ENCODE measurements at places on chromosomes 6 and 20.

- DNase-seq = no peak
Measured at GRCh38 chr20:54054516-54054915, 15.9 kb downstream of the BCAS1 start.

DNA sequence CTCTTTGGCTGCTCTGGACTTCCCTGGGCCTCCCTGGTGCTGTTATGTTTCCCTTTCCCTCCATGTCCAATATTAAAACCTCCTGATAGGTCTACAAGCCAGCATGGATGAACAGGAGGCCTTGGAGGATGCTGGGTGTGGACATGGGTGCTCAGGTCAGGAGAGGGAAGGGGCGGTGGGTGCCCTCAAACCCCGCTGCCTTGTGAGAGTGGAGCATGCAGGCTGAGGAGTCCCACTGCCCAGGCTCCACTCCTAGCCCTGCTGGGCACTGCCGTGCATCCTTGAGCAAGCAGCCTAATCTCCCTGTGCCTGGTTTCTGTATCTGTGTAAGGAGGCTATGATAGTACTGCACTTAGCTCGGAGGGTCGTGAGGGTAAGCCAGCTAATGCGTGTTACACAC lies 18.4 kb upstream of the CCDC167 start:
- DNase-seq = no peak

DNA sequence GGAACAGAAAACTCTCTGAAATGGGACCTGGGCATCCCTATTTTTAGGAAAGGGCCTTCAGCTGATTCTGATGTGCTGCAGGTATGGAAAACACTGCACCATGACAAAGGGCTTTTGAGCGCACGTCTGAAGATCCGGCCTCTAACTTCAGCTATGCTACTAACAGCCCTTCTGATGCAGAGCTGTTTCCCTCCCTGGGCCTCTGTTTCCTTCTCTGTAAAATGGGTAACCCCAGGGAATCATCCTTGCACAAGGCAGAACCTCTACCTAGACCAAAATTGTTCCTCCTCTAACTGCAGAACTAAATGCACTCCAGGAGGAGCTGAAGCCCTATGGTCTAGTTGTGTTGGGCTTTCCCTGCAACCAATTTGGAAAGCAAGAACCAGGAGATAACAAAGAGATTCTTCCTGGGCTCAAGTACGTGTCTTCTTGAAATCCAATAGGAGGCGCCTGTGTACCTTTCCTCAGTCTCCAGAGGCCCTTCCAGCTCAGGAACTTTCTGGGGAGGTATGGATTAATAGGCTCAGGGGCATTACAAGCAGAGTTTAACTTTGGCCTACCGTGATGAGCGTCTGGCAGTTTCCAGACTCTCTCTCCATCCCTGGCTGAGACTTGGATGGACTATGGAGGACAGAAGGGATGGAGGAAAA lies 5.9 kb downstream of the GPX5 start:
- DNase-seq = no peak

- DNase-seq = no peak
Measured at GRCh38 chr6:88529726-88530125, 363.6 kb upstream of the CNR1 start.

GRCh38 chr6:52595000-52595795 lies 18.3 kb upstream of the TRAM2 start:
- no peak for DNase-seq

GRCh38 chr6:18845896-18846295 lies 458.7 kb downstream of the RNF144B start:
- DNase-seq = no peak

DNA sequence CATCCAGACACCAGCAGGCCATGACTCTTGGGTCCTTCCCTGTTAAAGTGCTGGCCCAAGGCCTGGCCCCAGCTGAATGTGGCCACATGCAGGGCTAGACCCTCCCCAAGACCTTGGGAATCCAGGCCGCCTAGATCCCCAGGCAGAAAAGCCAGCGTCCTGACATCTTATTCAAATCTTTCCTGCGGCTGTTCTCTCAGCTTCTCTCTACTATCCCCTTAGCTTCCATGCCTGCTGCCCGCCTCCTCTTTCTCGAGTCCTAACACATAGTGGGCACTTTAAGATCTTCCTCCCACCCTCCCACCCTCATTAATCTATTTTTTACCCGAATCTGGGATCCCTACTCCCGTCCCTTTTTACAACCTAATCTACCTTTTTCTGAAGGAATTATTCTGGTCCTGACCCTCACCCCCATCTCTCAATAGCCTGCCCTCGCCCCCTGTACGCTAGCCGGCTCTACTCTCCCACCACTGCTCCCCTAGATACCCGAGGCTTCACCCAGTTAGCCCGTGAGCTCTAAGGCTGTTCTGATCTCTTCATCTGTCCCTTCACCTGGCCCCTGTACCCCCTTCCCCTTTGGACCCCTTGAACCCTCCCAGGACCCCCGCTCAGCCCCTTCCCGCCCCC lies at the start of gene CCHCR1:
Gene CCHCR1 (minus strand): TSS at position 290 of the 627 bp plus-strand sequence. CDS start 202 bp downstream, at position 88.
- no peak for DNase-seq

DNA sequence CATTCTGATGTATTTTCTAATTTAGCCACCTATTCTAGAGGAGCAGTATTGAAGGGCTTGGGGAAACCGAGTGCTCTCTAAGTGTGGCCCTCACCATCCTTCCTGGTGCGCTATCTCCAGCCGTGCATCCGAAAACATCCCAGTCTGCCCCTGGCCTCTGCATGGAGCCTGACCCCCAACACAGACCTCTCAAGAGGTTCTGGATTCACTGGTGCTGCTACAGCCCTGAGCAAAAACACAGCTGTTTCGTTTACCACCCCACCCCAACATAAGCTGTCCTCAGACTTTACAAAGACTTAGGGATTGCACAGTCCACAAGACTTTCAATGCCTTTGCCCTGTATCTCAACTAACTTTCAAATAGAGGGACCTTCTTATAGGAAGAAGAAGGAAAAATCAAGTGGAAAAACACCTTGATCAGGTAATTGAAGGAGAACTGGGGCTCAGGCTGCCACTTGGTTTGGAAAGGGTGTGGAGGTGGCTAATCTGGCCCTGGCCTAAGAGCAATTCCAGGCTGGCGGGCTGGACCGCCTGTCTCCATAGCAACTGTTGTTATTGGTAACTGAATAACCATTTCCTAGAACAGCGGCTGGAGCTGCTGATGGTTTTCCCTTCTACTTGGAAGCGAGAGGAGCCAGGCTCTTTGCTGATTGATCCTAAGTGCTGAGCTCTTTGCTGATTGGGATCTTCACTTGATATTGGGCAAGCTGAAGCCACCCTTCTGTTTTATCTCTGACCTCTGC lies 90.2 kb upstream of the TOX2 start:
- no peak for DNase-seq

- DNase-seq = no peak
Measured at GRCh38 chr6:43185391-43185985, 3.5 kb downstream of the CUL9 start.

DNA sequence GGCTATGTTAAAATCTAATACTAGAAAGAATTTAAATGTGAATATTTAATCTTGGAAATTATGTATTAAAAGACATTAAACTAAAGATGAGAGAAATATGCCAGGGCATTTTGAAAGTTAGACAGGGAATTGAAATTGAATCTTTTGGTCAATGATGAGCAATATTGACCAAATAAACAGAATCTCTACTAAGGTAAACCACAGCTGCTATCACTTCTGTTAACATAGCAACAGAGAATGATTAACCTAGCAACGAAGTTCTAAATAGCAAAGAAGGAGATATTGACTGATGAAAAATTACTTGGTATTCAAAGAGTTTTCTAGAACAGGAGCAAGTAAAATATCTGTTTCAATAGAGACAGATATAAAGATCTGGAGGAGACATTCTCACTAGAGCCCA lies 45.2 kb upstream of the RSPO3 start:
- DNase-seq = no peak

DNA sequence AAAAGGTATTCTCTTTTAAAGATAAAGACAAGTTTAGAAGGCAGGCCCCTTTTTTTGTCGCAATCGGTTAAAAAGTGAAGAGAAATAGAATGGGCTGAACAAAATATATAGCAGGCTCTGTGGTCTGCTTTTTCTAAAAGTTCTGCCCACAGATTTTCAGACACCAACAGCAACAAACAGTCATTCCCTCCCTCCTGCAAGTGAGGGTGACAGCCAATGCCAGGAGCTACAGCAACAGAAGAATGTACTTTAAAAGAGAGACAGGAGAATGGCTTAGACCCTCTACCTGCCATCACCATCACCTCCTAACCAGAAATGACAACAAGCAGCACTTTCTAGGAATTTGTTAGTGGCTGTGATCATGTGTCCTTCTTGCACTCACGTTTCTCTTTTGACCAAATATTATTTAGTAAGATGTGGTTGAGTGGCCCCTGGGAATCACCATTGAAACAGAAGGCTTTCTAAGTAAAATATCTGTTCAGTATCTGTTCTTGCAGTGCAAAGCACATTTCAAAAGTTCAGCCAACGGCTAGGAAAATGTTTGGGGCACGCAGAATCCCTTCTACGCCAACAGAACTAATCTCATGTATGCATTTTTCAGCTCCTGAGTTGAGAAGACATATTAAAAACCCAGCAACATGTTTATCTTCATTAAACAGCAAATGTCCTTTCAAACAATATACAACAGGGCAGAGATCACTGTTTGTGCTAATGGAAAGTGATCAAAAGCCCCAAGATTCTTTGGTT lies 248.5 kb downstream of the ATXN1 start:
- no peak for DNase-seq

GRCh38 chr20:43751167-43752050 lies 24.6 kb upstream of the GTSF1L start:
- DNase-seq = peak; percentile 52

- no peak for DNase-seq
Measured at GRCh38 chr6:86526238-86526637, 411.1 kb upstream of the HTR1E start.

DNA sequence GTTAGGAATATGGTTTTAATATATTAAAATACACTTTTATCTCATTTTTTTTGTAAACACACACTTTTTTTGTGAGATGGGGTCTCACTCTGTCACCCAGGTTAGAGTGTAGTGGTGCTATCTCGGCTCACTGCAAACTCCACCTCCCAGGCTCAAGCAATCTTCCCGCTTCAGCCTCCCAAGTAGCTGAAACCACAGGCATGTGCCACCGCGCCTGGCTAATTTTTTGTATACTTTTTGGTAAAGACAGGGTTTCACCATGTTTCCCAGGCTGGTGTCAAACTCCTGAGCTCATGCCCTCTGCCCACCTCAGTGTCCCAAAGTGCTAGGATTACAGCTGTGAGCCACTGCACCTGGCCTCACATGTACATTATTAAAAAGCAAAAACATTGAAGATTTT lies 10.8 kb downstream of the IPCEF1 start:
- DNase-seq = no peak

GRCh38 chr6:169081248-169081647 lies 172.4 kb downstream of the THBS2 start:
- no peak for DNase-seq

GRCh38 chr6:79066828-79067227 lies 11.2 kb downstream of the PHIP start:
- no peak for DNase-seq

GRCh38 chr6:80145509-80145908 lies 39.0 kb downstream of the BCKDHB start:
- DNase-seq = no peak

DNA sequence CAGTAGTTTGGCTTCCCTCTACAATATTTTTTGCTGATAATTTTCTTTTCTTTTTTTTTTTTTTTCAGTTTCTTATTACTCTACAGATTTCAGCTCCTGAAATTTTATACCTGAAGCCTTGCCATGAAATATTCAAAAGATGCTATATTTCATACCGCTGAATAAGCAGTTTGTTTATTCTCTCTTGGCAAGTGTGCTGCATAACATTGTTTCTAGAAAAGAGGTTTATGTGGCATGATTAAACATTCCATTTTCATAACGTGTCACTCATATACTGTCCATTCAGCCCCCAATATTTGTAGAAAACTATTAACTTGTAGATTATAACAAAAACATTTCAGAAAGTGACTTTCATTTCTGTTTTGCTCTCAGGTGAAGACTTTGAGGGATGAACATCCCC lies 174.4 kb upstream of the NOX3 start:
- no peak for DNase-seq

GRCh38 chr6:63452125-63452524 lies 120.2 kb upstream of the LOC128125822 start:
- DNase-seq = no peak

GRCh38 chr20:39214828-39215227 lies 252.7 kb downstream of the DHX35 start:
- DNase-seq = no peak

GRCh38 chr6:67634199-67634598 lies 1000.9 kb upstream of the ADGRB3 start:
- DNase-seq = no peak

DNA sequence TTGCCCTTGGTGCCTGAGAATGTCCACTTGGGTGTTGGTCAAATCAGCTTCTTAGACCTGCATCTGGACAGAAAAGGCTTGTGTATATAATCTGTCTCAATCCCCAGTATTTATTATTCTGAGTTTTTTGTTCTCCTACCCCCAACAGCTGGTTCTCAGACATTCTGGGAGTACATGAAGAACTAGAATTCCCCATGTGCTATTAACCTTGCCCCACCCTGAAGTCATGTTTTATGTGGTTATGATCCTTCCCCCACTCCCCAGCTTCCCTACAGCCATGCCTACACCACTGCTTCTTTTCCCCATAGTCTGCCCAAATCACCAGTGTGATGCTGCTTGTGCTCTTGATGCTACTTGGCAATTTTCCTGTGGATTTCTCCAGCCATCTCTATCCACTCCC lies 157.0 kb downstream of the ADAT2 start:
- DNase-seq = no peak

DNA sequence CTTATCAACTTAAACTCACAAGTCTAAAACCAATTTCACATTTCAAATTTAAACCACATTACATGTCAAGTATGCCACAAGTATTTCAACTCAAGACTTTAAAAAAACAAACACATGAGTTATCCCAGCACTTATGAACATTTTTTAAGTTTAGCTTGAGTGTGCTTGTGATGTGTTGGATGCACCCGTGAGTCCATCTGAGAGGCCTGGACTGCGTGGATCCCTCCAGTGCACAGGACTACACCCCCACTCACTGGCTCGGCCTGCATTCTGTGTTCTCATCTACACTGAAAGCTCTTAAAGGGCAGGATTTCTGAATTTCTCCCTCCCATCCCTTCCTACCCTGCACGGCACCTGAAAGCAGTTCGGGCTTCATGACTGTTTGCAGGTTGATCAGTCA lies 128.8 kb upstream of the CD93 start:
- no peak for DNase-seq

DNA sequence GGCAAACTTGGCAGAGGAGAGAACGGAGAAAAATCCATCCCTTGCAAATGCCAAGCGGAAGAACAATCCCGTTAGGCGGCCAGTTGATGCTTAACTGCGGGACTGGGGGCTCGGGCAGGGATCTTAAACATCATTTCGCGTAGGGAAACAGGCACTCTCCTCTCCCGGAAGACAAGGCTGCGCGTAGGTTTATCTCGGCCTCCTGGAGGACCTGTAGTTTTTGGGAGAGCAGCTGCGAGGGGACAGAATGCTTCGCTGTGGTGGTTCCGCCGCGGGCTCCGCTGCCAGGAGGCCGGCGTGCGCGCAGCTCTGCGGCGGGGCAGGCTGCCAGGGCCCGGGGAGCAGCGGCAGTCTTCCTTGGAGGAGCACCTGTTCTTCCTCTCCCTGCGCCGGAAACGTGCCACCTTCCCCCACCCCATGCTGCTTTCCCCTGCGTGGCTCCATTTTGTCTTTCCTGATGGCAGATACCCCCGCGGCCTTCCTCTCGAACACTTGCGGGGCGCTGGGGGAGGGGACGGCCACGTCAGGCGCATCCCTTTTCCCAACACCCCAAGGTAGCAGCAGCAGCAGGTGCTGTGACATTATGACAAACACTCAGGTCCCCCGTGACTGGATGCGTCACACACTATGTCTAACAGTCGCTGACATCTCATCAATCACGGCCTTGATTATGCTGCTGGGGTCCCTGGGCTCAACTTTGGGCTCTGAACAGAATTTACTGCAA lies 230.7 kb upstream of the BTBD3 start:
- DNase-seq = no peak

Data from GM12891 (cell line).